HCT116 (cell line): ENCODE measurements at places on chromosomes 2 and 18. TPM values are rescaled to one million over a fixed set of nuclear protein-coding genes. Genes with fewer than 3 reads are reported as not detected.

The ANO7 gene
- 0.84 TPM for total RNA-seq

DNA sequence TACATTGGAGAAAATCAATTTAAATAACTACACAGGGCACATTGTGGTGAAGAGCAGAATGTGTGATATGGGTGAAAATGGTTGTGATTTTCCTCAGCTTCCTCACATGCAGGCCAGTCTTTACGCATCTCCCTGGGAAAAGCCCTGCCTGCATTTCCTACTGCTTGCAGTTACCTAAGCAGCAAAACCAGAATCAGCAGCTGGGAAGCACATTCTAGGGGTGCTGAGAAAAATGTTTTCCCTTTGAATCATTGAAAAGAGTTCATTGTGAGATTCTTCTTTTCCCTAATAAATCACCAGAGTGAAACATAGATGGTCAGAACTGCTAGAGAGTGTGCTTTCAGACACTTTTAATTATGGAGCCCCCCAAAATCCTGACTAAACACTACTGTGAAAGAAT lies 656.0 kb downstream of the TDRD15 start:
- H3K27ac ChIP-seq, result no peak overlapping the region
- no peaks in the 10 kb centered on the region for H3K4me1 ChIP-seq
- no peak overlapping the region for H3K4me3 ChIP-seq
- DNase-seq, result no peak
- no peaks in the 10 kb centered on the region for H3K36me3 ChIP-seq

DNA sequence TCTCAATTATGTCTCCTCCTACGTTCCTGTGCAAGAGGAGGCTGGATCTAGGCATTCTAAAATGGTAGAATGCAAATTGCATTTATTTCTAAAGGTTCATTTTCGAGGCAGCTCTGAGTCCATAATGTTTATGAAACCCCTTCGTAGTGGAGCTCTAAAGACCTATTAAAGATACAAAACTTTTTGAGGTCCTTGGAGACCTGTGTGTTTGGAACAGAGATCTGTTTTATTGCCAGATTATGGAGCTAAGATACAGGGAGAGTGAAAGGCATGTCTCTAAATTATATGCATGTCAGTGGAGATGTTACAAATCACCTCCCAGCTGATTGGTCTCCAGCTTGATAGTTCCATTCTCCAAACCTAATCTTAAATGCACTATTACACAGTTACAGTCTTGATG lies 335.8 kb downstream of the GULP1 start:
- DNase-seq, result no peak
- no peaks in the 10 kb centered on the region for H3K27me3 ChIP-seq
- H3K4me3 ChIP-seq, result no peak overlapping the region
- H3K27ac ChIP-seq, result no peak overlapping the region
- no peaks in the 10 kb centered on the region for H3K36me3 ChIP-seq

DNA sequence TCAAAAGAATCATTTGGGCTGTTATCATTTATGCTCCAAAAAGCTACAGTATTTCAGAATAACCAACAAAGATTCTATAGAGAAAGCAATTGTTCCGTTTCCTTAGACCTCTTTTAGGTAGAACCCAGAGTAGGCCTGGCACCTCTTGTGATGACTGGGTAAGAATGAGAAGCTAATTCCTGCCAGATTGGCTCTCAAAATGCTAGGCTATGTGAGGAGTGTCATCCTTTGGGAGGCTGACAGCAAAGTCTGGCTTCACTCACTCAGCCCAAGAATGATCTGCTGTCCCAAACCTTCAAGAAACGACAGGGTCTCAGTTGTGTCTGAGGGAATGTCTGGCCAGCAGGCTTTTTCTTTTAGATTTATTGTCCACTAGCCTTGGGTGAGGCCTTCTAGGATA lies 4.5 kb downstream of the CERS6 start:
- H3K27me3 ChIP-seq, result no peaks in the 10 kb centered on the region
- no peak overlapping the region for H3K4me3 ChIP-seq
- no peak for DNase-seq
- H3K27ac ChIP-seq, result no peak overlapping the region
- no peaks in the 10 kb centered on the region for H3K4me1 ChIP-seq

GRCh38 chr2:4354678-4355077 lies 651.3 kb downstream of the DCDC2C start:
- no peak overlapping the region for H3K4me3 ChIP-seq
- no peak overlapping the region for H3K27ac ChIP-seq
- DNase-seq, result no peak
- H3K27me3 ChIP-seq, result no peaks in the 10 kb centered on the region

DNA sequence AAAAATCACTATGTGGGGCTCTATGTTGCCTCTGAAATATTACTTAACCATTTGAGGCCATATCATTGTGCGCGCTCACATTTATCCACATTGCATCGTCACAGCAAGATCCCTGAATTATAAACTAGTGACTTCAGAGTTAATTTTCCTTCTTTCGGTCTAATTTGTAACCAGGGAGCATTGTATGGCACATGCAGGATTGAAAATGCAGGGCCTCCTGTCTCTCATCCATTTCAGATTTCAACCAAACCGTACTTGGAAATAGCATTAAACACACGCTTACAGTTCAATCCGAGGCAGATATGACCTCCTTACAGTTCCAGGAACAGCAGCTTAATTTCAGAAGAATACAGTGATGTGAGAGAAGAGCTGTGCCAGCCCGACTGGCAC lies 532 bp downstream of the MYOM1 start:
- H3K4me1 ChIP-seq, result no peaks in the 10 kb centered on the region
- no peak overlapping the region for H3K27ac ChIP-seq
- no peaks in the 10 kb centered on the region for H3K36me3 ChIP-seq
- H3K4me3 ChIP-seq, result no peak overlapping the region

- H3K36me3 ChIP-seq, result no peaks in the 10 kb centered on the region
- H3K4me1 ChIP-seq, result no peaks in the 10 kb centered on the region
- no peak overlapping the region for H3K27ac ChIP-seq
Measured at GRCh38 chr18:42048158-42048557, 93.1 kb downstream of the PIK3C3 start.

DNA sequence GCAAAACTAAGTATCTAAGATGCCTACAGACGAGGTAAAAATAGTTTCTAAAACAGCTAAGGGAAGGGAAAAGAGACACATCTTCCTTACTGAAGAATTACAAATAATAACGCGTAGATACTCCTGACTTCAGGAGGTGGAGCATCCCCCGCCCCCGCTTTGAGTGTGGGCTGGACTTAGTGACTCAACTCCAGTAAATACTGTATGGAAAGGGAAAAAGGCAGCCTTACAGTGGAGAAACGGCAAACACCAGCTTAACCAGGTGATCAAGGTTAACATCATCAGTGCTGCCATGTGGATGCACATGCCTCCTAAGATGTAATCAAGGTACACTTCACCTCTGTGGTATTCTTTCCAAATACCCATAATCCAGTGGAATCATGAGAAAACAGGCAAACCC lies 47.9 kb downstream of the HADHB start:
- H3K36me3 ChIP-seq, result peaks cover 3% of the 10 kb centered on the region; the same call in 1 of the 2 replicates
- no peaks in the 10 kb centered on the region for H3K27me3 ChIP-seq
- no peak for DNase-seq

- H3K4me3 ChIP-seq, result no peak overlapping the region
- no peaks in the 10 kb centered on the region for H3K36me3 ChIP-seq
- no peaks in the 10 kb centered on the region for H3K4me1 ChIP-seq
- H3K27me3 ChIP-seq, result no peaks in the 10 kb centered on the region
- no peak overlapping the region for H3K27ac ChIP-seq
Measured at GRCh38 chr18:44128365-44128764, 552.3 kb upstream of the SETBP1 start.

- H3K27ac ChIP-seq, result no peak overlapping the region
- no peaks in the 10 kb centered on the region for H3K27me3 ChIP-seq
- H3K36me3 ChIP-seq, result no peaks in the 10 kb centered on the region
- DNase-seq, result no peak
Measured at GRCh38 chr18:68991286-68991685, 193.4 kb downstream of the CCDC102B start.
